ENCODE measurements at places on chromosomes 12 and 14.

- DNase-seq = no peak
Observed at GRCh38 chr12:89752341-89752740, 43.7 kb upstream of the ATP2B1 start.

- no peak for DNase-seq
Observed at GRCh38 chr12:107448198-107448597, 237.4 kb upstream of the PWP1 start.

GRCh38 chr12:14833336-14833735 lies 10.0 kb downstream of the ART4 start:
- no peak for DNase-seq

- DNase-seq = no peak
Observed at GRCh38 chr14:91573528-91573893, 63.4 kb upstream of the PPP4R3A start.

GRCh38 chr12:75635606-75636444 lies 124.4 kb upstream of the KRR1 start:
- DNase-seq = peak; percentile 61

DNA sequence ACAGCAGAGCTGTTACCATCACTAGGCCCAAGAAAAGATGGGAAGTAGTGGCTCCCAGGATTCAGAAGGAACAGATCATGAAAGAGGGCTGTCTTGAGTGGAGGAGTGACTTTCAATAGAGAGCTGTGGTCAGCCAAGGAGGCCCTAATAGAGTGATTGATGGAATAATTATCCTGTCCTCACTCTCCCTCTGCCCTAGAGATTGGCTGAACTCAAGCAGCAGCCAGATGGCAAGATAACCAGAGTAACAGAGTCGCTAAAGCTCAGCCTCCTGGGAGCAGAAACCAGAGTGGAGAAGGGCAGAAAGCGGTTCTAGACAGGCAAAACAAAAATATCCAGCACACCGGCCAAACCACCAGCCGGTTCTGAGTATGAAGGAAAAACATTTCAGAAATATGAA lies 23.1 kb downstream of the GMFB start:
- DNase-seq = no peak

- DNase-seq = no peak
Observed at GRCh38 chr12:17588968-17589367, 501.0 kb downstream of the RERGL start.

DNA sequence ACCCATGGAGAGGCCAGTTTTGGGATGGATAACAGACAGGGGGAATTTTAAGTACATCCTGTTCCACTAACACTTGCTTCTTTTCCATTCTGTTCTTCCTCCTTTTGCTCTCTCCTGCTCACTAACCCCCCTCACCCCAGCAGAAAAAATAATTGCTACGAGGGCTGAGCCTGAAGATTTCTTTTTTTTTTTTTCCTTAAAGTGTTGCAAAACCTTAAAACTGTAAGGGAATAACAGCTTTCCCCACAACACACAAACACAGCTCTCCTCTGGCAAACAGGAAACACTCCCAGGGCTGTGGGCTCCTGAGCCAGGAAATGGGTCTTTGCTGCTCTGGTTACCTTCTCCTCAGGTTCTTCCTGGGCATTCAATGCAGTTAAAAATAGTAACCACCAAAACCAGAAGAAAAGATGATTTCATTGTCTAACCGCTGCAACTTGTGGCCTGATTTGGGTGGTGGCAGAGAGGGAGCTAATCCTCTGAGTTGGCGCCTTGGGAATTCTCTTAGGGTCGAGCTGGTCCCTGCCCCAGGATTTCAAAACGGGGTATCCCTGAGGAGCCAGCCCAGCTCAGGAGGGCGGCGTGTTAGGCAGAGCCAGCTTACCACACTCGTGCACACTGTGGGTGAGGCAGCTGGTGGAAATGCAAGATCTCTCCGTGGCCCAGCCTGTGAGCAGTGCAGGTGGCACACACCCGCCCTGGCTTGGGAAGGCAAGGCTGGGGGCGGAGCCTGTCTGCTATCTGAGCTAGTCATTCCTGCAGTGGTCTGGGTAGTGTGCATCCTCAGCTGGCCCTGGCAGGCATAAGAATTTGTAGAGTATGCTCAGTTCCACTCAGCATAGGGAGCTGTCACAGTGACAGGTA lies 17.1 kb upstream of the EMP1 start:
- DNase-seq = no peak

GRCh38 chr14:32343926-32344430 lies 14.9 kb downstream of the AKAP6 start:
- no peak for DNase-seq

- DNase-seq = no peak
Observed at GRCh38 chr14:73788317-73788598, 63.4 kb upstream of the PTGR2 start.

All from fibroblast of skin of left quadriceps (primary cell).